CD4-positive, alpha-beta T cell treated with Interleukin-4 for 1 hour (primary cell): ENCODE measurements at places on chromosomes 5 and 9.
A peak's percentile ranks its signal among the peaks of the same experiment; 100 is the strongest.

GRCh38 chr5:75993183-75993582 is 90.0 kb upstream of the SV2C start:
- no peak for DNase-seq

DNA sequence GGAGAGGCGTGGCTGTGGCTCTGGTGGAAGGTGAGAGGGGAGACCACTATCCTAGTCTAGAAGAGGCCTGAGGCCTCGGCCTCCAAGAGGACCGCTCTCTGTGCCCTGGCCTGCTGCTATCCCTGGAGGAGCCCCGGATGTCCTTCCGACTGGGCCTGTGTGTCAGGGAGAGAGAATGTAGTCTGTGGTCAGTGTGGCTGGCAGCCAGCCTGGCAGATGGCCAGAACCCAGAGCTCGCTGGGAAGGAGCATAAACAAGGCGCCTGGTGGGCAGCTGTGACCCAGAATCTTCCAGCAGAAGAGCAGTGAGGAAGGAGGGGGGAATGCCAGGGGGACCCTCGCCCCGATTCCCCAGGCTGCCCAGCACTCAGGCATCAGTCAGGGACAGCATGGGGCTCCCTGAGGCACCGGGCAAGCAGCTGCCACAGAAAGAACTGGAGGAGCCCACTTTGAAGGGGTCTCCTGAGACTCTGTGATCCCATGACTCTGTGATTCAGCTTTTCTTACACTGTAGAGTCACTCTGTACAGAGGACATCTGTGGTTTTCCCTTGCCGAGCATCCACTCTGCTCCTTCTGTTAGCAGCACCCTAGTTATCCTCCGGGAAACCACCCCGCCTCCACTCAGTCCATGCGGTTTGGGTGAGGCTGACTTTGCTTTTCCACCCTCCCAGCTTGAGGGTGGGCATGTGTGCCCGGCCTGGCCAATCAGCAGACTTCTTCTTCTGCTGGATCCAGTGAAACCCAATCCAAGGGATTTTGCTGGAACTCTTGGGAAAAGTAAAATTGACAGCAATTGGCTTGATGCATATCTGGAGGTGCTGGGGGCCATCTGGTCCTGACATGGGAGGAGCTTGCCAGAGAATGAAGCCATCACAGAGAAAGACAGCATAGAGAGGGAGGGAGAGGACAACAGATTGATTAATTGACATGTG is 46.2 kb upstream of the PWWP2A start:
- DNase-seq = no peak

DNA sequence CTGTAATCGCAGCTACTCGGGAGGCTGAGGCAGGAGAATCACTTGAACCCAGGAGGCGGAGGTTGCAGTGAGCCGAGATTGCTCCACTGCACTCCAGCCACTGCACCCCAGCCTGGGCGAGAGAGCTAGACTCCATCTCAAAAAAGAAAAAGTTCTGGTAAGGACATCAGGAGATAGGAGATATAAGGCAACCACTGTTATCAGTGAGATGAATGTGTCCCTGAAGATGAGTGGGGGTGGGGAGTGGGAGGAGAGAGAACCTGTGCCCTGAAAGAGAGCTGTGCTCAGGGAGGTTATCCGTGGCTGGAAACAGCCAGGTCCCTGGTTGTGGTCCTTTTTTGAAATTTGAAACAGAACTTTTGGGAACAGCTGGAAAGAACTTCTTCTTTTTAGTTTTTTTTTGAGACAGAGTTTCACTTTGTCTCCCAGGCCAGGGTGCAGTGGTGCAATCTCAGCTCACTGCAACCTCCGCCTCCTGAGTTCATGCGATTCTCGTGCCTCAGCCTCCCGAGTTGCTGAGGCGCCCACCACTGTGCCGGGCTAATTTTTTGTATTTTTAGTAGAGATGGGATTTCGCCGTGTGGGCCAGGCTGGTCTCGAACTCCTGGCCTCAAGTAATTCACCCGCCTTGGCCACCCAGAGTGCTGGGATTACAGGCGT is 2.6 kb downstream of the PTPA start:
- DNase-seq = no peak

DNA sequence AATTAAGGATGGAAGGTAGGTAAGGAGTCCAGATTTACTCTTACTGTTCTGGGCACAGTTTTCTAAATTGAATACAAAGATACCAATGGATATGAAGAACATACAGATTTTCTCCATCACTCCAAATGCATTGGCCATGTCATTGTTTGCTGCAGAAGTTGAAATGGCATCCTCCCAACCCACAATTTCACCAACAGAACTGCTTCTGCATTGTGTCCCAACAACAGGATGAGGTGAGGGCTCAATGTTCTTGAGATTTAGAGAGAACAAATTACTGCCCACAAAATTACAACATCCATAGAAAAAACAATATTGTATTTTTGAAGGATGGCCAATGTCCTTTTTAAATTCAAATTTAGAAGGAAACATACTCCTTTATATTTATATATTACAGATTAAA is 88.9 kb downstream of the NUDT12 start:
- no peak for DNase-seq

DNA sequence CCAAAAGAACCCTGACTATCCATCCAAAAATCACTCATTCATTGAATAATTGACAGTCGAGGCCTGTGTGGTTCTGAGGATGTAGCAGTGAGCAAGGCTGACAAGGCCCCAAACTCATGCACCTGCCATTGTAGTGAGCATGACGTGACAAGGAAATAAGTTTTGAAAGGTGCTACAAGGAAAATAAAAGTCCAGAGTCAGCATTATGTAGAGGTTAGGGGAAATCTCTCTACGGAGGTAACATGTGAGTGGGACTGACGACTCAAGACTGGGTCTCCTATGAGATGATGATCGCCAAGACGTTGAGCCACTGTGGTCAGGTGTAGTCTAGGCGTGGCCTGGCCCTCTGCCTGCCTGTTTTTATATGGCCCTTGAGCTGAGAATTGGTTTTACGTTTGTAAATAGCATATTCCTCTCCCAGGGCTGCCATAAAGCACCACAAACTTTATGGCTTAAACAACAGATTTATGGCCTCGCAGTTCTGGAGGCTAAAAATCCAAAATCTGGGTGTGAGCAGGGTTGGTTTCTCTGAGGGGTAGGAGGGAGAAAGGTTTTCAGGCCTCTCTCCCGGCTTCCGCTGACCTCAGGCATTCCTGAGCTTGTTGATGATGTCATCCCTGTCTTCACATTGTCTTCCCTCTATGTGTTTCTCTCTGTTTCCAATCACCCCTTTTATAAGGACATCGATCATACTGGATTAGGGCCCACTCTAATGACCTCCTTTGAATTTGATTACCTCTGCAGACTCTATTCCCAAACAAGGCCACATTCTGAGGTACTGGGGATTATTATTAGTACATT is 206.4 kb upstream of the EGFLAM start:
- no peak for DNase-seq

GRCh38 chr5:3197304-3198073 is 398.1 kb upstream of the IRX1 start:
- no peak for DNase-seq

DNA sequence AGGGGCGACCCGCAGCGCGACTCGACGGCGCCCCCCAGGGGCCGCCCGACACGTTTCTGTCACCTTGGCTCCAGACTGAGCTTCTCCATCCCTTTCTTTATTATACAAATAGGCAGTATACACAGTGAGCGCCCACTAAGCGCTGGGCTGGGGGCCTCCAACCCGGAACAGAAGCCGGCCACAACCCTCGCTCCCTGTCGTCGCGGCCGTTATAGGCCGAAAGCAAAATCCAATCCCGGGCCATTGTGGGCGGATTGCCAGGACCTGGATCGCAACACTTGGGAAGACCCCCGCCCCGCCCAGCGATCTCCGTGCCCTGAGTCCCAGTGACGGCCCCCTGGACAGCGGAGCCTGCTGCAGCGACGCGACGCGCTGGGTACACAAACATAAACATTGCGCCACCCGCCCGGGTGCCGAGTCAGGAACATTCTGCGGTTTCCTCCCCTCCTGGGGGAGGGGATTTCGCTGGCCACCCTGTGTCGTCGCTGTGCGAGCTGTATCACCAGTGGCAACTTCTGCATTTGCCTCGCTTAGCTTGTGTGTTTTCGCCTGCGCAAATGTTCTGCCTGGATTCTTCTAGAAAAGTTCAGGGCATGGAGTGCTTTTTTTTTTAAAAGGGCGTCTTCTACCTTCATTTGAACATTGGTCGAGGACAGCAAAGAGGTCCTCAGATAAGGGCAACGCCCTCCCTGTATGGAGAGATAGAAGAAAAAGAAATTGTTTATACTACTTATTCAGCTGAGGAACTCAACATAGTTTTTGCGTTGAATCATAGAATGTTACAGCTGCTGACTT is 1.3 kb upstream of the DUSP1 start:
- DNase-seq = peak; percentile 97

GRCh38 chr5:153896117-153896516 is 142.6 kb downstream of the FAM114A2 start:
- no peak for DNase-seq

DNA sequence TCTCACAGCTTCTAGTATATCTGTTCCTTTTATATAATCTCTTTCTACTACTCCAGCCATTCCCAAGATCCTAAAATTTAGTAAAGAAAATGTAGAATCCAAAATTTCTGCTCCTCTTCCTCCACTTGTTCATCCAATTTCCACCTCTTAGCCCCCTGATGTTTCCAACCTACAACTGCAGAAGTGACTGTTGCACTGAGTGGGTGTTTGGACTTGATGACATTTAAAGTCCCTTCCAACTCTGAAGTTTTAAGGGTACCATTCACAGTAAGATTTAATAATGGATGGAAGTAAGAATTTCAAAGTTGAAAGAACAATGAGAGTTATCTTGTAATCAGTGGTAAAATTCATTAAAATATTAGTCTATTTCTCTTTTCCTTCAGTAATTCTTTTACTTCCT is 5.5 kb downstream of the DIAPH1 start:
- no peak for DNase-seq

DNA sequence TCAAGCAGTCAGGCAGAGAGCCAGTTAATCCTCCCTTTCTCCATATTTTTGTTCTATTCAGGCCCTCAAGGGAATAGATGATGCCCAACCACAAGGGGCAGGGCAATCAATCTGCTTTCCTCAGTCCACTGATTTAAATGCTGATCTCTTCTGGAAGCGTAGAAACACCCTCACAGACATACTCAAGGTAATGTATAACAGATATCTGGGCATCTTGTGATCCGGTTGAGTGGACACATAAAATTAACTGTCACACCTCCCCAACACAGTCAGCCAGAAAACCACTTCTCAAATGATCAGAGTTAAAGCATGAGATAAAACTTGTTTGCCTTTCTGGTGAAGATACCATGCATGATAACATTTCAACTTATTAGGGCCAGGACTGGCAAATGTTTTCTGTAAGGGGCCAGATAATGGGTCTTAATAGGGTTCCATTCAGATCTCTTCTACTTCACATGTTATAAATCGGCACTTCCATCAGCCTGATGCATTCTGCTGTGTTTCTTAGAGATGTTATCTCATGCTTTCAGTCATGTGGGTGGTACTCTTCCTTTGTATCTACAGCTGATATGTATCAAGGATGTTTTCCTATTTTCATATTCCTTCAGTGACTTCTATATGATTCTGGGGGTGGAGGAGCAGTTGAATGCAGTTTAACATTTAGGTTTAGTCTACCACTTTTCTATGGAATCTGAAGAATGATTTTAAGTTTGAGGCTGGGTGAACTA is 58.9 kb upstream of the CNTLN start:
- no peak for DNase-seq

GRCh38 chr5:100691548-100691947 is 156.4 kb downstream of the FAM174A start:
- DNase-seq = no peak

DNA sequence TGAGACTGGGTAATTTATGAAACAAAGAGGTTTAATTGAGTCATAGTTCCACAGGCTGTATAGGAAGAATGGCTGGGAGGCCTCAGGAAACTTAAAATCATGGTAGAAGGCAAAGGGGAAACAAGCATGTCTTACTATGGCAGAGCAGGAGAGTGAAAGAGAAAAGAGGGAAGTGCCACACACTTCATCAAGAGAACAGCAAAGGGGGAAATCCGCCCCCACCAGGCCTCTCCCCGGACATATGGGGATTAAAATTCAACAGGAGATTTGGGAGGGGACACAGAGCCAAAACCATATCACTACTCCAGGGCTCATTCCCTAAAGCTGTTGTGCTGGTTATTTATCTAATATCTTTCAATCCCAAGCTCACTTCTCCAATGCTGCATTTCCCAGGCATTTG is 50.2 kb upstream of the NR3C1 start:
- DNase-seq = no peak

GRCh38 chr5:126540631-126541030 is 54.4 kb downstream of the ALDH7A1 start:
- no peak for DNase-seq

GRCh38 chr5:1298723-1299510 is 4.0 kb upstream of the TERT start:
- DNase-seq = no peak

GRCh38 chr9:20623748-20624124 is 1.4 kb upstream of the MLLT3 start:
- DNase-seq = no peak

- no peak for DNase-seq
These were observed 133.3 kb upstream of the IFNE start for GRCh38 chr9:21615446-21615845.

DNA sequence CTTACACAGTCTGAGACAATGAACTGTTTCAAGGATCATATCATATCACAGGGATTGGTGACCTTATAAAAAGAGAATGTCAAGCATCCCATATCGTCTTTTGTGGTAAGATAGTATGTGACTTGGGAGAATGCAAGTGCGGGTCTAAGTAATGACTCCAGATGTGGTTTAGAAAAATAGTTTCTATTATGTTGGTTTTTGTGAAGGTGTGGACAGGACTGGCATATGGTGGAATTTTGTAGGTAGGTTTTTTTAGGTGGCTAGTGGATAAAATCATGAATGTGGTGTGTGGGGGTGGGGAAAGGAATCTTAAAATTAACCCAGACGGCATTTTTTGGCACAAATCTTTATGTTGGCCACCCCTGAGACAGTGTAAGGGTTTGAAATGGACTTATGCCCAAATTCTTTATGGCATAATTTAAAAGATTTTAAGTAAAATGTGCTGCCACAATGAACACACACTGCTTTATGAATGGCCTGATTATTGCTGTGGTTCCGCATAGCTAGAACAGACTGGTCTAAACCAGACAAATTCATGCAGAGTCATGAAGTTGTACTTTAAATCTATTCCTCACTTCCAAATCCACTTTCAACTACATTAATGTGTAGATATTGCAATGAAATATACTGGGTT is 204.8 kb upstream of the HAPLN1 start:
- no peak for DNase-seq

- DNase-seq = no peak
These were observed 680.0 kb downstream of the SEMA5A start for GRCh38 chr5:8865686-8866374.

DNA sequence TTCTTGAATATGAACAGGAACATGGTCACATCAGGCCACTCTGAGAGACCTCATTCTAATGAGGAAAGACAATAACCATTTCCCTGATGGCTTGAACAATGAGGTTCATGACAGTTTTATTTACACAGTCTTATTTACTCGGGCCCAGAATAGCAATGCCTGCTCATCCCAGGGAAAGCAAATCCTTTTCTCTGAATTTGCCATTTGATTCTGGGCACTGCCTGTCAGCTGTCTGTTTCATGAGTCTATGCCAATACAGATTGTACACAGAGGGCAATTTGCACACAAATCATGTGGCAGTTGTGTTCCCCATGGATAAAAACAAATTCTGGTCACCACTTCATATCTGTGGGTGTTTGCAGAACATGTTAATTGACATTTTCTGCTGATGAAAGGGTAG is 492.5 kb downstream of the ACTL7B start:
- DNase-seq = no peak
